Tongue (tissue), 3 donors: ENCODE measurements at places on chromosomes 5 and 9.

GRCh38 chr5:121271546-121271945 lies 580.1 kb upstream of the FTMT start:
- DNase-seq: no peak

GRCh38 chr9:107260437-107261081 lies 22.5 kb upstream of the RAD23B start:
- DNase-seq: no peak

GRCh38 chr5:112117551-112117950 lies 301.5 kb downstream of the EPB41L4A start:
- DNase-seq: no peak

DNA sequence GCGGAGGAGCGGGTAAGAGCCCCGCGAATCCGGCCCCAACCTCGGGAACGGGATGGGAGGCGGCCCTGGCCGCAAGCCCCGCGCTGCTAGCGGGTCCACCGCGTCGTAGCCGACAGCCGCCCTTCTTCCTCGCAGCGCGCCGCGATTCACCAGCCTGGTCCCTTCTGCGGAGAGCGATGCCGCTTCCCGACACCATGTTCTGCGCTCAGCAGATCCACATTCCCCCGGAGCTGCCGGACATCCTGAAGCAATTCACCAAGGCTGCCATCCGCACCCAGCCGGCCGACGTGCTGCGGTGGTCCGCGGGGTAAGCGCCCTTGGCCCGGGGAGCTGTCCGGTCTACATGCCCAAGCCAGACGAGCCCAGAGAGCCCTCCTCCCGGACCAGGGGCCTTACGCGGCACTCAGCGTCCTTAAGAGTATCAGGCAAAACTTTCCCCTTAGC lies 335 bp downstream of the ROPN1L start:
- DNase-seq: no peak

GRCh38 chr5:84783003-84783402 lies 398.3 kb upstream of the EDIL3 start:
- no peak for DNase-seq

- DNase-seq: peak; percentile 99
Measured at GRCh38 chr5:112860929-112861637, at the start of gene SRP19. Gene SRP19 (plus strand): TSS chr5:112861287. CDS start chr5:112861377, 90 bp downstream.

DNA sequence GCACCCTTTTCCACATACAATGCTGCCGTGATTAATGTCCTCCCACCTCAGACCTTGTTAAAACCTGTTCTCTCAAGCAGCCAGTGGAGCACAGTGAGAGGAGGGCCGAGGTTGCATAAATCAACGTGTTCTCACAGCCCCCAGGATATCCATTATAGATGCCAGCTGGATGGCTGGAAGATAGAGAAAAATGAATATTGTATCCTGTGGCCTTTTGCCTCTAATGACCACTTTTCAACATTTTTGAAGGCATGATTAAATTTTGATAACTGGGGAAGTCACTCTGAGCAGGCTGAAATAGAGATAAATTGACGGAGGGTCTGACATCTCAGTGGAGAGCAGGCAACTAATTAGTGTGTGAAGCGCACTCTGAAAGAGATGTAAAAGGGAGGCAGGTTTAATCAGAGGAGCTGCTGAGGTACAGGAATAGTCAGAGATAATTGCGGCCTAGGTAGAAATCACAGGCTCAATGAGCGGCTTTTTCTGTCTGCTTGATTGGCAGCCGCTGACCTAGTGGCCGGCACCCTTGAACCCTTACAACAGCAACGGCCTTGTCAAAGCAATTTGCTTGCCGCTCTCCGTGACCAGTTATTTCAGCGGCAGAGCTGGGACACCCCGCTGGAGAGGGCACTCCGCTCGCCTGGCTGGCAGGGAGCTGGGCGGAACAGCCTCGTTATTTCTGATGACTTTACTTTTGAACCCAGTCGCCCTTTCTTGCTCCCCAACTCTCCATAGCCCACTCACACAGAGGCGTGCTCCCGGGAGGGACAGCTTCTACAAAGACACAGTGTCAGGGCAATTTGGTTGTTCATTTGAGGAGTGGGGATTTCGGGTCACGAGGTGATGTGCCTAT lies 560.7 kb downstream of the PSAT1 start:
- DNase-seq: no peak

- DNase-seq: peak; percentile 38
Measured at GRCh38 chr9:127179633-127180441, 57.4 kb upstream of the ANGPTL2 start.

- DNase-seq: peak; percentile 65
Measured at GRCh38 chr5:166349046-166349445, 1942.4 kb upstream of the WWC1 start.
